ENCODE measurements at places on chromosomes 2 and 18.

DNA sequence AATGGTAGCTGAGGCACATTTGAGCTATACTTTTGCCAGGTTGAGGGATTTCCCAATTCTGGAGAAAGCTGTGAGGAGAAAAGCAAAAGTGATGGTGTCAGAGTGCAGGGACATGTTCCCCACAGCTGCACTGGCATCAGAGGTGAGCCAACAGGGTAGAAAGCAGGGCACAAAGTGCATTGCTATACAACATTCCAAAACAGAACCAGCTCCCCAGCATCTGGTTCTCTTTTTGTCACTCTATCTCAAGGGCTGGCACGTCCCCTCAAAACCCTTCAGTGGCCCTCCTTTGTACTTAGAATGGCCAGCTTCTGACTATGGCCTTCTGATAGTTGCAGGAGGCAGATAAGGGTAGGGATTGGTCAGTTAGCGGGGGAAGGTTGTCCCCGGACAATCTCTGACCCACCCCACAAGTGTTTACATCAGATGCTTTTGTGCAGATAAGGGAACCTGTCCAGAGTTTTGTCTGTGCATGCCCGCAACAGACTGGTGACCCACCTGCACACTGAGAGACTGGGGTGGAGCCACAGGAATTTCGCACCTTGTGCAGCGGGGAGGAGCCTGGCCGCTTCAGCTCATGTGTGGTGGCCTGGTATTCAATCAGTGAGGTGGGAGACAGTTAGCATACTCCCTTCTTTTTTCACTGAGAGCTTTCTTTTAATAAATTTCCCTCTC, 31.0 kb upstream of the TMEM17 start:
- peak; percentile 57 for DNase-seq

- DNase-seq = no peak
Observed at GRCh38 chr18:55857956-55858355, 270.0 kb upstream of the TCF4 start.

- peak; percentile 81 for DNase-seq
Observed at GRCh38 chr2:96325041-96325883, at the start of gene ITPRIPL1. ITPRIPL1 (plus strand) TSS chr2:96325317; CDS start chr2:96325840, 523 bp downstream.

- no peak for DNase-seq
Observed at GRCh38 chr2:23083966-23084365, 301.0 kb upstream of the KLHL29 start.

DNA sequence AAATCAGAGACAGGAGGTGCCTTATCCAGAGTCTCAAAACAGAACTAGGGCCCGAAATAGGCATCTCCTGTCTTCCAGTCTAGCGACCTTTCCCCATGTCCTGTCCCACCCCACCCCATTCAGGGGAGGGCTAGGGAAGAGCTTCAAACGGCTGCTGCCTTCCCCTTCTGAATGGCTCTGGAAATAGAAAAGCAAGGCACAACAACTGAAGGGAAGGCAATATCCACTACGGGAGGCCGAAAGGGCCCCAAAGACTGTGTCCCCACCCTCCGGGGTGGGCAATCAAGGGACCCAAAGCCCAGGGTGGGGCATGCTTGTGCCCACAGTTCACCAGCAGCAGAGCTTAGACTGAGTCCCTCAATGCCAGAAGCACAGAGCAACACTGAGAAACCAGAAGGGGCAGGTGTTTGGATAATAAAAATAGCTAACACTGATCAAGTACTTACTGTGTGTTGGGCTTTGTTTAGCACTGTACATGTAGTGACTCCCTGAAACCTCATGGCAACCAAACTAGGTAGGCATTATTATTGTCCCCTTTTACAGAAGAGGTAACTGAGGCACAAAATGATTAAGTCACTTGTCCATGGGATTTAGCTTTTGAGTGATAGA, 38.5 kb downstream of the CYRIA start:
- DNase-seq = no peak

DNA sequence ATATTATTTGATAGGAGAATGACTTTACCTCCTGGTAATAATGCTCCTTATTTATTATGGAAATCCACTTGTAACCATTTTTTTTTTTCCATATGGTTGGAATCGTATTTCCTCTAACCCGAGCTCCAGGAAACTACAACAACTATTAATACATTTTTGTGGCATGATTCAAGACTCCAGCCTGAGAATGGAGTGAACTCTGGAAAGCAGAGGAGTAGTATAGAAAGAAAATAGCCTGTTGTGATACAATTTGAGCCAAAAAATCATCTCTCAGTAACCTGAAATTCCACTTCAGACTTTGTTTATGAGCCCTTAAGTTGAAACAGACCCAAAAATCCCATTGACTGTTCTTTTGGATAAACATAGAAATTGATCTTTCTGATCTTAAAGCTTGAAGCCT, 921.1 kb downstream of the SOCS6 start:
- DNase-seq = no peak

- DNase-seq = no peak
Observed at GRCh38 chr2:238239543-238239862, 335 bp downstream of the HES6 start.

Data from endodermal cell (in vitro differentiated cells).